Right hindlimb (tissue), 1 donor: ENCODE measurements at places on chromosomes 1 and 21.

- peak; percentile 85 for DNase-seq
Measured at GRCh38 chr1:171645553-171646248, 6.8 kb downstream of the MYOC start.

GRCh38 chr1:44038876-44039657, 7.8 kb upstream of the SLC6A9 start:
- no peak for DNase-seq

GRCh38 chr1:104331763-104332162, 582.1 kb downstream of the AMY1C start:
- DNase-seq, result no peak

- DNase-seq, result peak; percentile 33
Measured at GRCh38 chr1:175725684-175726083, 17.7 kb downstream of the TNR start.

DNA sequence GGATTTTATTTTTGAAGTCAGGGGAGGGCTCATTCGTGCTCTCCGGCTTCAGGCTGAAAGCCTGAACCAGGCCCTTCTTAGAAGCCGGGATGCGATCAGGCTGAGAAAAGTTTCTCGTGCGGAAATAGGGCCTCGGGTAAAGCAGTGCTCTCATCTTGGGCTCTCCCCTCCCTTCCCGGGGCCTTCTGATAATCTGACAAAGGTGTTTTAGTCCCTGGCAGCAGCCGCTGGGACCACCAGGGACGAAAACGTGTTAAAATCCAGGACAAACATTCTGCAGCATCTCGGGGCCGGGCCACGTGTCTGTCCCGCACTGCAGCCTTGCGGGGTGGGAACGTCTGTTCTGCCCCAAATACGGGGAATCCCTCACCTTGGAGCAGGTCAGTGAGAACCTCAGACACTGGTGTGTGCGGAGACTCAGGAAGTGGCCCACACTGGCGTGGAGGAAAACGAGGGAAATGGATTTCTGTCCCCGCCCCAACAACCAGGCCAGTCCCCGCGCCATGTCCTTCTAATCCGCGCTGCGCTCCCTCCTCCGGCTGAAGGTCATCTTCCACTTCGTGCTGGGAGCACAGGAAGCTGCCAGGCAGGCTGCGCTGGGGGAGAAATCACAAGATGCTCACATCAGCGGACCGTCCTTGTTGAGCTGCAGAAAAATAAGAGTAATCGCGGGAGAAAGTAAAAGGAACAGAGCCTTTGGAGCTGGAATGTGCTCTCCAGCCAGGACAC, 16.6 kb upstream of the AJAP1 start:
- DNase-seq, result no peak
